ENCODE measurements at places on chromosomes 7 and 10.
A peak's percentile ranks its signal among the peaks of the same experiment; 100 is the strongest.

DNA sequence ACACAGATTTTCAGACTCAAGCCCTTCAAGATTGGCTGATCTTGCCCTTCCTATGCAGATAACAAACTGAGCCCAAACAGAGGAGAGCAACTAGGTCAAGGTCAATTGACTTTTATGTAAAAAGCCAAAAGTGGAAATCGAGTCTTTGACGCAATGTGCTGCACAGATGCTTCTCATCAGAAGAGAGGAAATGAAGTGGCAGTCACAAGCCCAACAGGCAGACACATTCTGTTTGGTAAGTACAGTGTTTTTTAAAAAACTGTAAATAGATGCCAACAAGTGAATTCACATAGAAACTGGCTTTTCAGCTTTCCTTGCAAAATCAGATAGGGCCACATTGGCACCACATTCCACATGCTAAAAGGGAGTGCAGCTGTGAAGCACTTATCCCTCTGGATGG, 606.6 kb downstream of the KCNMA1 start:
- peak; percentile 21 for DNase-seq

DNA sequence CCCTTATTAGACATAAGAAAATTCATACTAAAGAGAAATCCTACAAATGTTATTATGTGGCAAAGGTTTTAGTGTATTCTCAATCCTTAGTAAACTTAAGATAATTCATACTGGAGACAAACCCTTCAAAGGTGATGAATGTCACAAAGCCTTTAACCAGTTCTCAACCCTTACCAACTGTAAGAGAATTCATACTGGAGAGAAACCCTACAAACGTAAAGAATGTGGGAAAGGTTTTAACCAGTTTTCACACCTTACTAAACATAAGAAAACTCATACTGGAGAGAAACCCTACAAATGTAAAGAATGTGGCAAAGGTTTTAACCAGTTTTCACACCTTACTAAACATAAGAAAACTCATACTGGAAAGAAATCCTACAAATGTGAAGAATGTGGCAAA, 93.2 kb downstream of the ZNF680 start:
- DNase-seq: no peak

GRCh38 chr7:125876431-125876830, 946.8 kb upstream of the POT1 start:
- DNase-seq: no peak

- no peak for DNase-seq
Measured at GRCh38 chr10:30847642-30848041, 184.0 kb downstream of the ZNF438 start.

GRCh38 chr10:4397337-4397736, 428.7 kb upstream of the AKR1E2 start:
- no peak for DNase-seq

GRCh38 chr7:25148772-25149575, 23.9 kb upstream of the CYCS start:
- no peak for DNase-seq

- DNase-seq: peak; percentile 82
Measured at GRCh38 chr10:64430690-64431323, 909.6 kb downstream of the REEP3 start.

DNA sequence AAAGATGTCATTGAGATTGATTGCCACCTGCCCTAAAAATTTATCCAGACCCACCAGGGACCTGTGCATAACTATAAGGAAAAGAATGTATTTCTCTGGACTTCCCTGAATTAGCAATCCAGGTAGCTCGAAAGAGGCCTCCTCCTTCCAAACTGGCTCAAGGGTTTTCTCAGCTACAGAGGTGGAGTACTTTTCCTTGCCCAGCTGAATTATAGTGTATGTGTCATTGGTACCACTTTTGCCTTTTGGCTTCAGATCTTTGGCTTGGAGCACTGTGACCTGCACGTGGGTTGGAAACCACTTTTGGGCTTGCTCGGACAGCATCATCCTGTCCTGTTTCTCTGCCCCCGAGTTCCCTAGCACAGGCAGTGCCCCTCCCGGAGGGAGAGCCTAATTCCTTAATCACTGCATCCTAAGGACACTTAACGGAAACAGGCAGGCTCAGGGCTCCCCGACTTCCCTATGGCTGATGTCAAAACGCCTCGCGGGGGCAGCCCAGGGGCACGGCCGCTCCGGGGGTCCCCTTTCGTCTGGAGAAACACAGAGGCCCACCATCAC, 825 bp downstream of the RAB11FIP2 start:
- DNase-seq: peak; percentile 68

- DNase-seq: no peak
Measured at GRCh38 chr7:25922296-25922695, 229.7 kb upstream of the NFE2L3 start.

DNA sequence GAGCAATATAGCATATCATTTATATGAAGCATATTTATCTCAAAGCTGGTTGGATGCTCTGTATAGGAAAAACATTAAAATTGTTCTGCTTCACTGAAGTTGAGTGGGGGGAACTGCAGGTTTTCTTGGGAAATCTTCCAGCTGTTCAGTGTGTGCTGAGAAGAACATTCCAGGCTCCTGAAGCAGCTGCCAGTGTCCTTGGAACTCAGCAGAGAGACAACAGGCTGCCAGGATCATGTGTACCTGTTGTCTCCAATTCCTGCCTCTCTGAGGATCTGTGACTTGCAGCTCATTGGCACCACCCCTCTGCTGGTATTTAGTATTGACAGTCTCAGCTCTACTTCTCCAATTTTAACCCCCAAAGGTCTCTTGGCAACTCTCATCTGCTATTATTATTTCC, 42.3 kb upstream of the PRKG1 start:
- no peak for DNase-seq

DNA sequence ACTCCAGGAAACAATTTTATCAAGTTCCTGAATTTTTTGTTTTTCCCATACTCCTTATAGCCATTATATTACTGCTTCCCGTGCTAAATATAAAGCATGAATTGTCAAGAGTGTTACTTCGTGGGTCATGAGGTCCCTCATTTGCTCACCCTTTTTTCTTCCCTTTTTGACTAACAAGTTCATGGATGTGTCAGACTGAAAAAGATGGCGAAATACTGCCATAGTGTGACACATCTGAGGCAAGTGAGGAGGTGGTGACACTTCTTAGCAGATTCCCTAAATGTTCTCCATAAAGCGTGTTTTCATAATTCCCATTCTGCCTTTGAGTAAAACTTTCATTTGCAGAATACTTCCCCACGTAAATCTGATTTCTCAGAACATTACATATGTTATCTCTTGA, 269.6 kb upstream of the FZD1 start:
- no peak for DNase-seq

GRCh38 chr7:98137826-98138151, 31.1 kb downstream of the LMTK2 start:
- no peak for DNase-seq

GRCh38 chr7:140637400-140637799, 3.2 kb downstream of the DENND2A start:
- DNase-seq: no peak

GRCh38 chr10:4647109-4647785, 178.8 kb upstream of the AKR1E2 start:
- no peak for DNase-seq

DNA sequence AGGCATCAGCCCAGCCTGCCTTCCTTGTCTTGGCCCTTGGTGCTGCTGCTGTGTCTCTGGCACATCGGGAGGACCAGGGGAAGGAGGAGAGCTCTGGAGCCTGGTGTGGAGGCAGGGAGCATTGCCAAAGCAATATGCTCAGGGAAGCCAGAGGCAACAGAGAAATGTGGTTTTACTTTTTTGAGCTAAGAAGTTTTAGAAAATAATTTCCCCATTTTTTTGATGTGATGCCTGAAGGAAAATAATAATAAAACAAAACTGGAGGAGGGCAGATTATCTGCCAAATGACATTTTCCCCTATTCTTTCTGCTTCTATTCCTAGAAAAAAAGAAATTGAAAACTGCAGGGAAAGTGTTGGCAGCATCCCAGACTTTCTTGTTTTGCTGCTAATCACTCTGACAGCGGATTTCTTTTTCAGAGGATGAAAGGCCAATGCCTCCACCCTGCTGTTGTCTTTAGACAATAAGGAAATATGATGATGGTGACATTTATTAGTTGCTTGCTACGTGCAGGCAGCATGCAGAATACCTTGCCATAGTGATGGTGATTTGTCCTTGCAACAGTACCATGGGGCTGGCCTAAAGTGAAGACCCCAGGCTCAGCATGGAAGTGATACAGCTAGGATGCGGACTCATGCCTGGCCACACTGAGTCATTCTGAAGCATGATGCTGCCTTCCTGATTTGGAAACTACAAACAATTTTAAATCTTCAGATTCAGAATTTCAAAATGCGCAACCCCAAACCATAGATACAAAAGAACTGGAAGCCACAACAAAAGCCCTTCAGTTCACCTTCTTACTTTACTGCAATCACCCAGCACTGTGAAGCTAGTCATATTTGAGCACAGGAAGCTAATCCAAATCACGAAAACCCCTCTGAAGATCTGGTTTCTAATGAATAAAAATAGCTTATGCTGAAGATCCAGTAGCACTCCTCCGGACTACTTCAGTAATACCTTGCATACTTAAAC, 260.2 kb upstream of the TMEM72 start:
- no peak for DNase-seq

DNA sequence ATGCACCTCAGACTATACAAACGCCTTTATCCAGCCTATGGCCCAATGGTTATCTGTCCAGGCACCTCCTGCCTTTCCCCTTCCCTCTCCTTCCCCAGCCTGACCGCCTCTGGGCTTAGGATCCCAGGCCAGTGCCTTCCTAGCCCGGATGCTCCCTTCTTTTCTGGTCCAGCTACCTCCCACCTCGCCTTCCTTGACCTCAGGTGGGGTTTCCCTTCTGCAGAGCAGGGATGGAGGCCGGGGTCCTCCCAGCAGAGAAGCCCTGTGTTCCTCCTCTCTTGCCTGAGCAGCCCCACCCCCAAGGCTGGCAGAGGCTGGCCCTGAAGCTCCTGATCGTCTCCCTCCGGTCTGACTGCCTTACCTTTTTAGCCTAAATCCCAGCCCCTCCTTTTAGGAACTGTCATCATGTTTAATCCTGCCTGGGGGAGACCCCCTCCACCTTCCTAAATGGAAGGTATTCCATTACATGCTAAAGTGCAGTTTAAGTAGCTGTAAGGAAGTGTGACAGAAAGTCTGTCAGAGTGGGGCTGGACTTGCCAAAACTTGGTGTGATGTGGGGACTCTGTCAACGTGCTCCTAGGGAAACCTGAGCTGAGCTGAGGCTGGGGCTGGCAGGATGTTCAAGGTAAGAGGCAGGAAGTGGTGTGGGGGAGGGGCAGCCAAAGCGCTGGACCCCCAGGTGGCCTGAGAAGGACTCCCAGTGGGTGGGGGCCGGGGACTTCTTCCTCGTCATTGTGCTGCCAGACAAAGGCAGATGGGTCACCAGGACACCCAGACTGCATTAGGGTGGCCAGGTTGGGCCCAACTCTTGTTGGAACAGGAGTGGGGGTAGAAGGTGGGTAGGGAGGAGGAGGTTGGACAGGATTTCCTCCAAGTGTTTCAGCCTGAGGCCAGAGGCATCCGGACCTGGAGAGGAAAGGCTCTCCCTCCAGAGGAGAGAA, 39.5 kb downstream of the LBX1 start:
- no peak for DNase-seq

- DNase-seq: peak; percentile 42
Measured at GRCh38 chr10:124000792-124001201, 92.6 kb downstream of the CHST15 start.

- DNase-seq: peak; percentile 92
Measured at GRCh38 chr10:107104026-107104652, 60.4 kb downstream of the SORCS1 start.

All from islet precursor cell (in vitro differentiated cells).